ENCODE measurements at places on chromosomes 2 and 18.

DNA sequence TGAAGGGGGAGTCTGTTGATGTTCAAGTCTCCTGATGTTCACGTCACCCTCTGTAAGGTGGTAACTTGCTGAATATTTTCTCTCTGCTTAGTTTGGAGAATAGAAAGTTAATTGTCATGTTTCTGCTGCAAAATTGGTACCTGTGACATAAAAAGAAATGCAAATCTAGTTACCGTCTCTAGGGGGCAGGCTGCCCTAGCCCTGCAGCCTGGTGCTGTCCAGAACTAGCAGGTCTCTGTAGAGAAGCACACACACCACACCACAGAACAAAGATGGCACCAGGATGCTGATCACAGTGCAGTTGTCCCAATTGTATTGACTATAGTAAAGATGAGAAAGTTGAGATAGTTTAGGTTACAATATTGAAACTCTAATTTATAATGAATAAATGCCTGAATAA is 47.0 kb downstream of the SLC9A4 start:
- DNase-seq, result no peak

DNA sequence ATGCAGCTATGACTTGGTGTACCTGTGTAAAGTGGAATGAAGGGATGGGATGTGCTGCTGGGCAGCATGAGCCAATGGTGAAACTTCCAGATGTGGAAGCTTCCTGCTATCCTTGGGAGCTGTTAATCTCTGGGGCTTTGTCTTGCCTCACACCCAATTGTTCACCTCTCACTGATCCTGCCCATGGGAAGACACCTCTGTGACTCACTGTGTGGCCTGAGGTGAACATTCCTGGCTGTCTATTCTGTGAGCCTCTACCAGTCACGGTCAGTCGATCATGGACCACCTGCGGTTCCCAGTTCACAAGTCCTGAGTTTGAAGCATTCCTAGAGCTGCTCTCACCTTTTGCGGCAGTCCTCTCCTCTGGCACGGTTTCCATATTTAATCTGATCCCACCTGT is 12.1 kb downstream of the NEURL3 start:
- no peak for DNase-seq

DNA sequence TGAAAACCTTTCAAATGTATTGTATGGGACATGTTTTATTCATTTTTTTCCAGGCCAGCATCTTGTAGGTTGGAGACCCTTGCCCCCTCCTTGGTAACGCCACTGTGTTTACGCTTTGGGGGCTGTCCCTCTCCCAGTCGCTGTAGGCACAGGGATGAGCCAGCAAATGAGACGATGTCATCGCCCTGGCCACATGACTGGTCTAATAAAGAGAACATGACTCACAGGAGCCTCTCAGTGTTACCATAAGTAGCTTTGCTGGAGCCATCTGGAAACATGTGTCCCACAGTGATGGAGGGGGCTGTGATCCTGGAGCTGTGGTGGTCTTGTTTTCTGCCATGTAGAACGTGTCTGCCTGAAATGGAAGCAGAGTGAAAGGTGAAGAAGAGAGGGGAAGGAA is 78.9 kb downstream of the CD8B2 start:
- DNase-seq, result no peak

DNA sequence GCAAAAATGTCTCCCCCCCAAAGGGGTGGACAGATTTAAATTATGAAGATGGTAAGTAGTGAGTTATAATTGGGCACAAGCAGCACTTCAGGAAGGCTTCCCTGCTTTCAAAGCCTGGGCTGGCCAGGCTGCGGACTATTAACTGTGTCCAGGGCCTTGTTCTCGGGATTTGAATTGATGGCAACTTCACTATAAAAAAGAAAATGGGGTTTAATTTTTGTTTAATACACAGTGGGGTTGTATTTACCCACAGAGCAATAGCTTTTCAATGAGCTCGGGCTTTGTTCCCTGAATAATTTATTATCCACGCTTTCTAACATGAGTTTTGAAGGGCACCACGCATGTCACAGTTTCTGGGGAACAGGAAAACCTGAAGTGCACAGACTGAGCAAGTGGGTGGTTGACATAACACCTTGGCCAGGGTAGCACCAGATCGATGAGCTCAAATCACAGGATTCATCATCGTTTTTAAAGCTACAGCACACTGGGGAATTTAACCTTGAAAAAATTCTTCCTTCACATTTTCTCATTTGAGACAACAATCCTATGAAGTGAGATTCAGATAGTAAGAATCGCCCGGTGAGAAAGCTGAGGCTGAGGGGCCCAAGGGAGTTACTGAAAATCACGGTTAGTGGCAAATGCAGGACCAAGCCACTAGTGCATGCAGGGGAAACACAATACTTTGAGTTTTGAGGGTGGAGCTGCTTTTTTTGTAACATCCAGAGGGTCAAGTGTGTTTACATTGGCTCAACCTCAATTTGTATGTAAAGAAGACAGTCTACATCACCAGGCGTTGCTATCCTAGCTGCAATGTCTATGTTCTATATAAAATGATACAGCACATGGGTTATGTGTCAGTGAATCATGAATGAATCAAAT is 28.9 kb upstream of the LMAN1 start:
- no peak for DNase-seq

DNA sequence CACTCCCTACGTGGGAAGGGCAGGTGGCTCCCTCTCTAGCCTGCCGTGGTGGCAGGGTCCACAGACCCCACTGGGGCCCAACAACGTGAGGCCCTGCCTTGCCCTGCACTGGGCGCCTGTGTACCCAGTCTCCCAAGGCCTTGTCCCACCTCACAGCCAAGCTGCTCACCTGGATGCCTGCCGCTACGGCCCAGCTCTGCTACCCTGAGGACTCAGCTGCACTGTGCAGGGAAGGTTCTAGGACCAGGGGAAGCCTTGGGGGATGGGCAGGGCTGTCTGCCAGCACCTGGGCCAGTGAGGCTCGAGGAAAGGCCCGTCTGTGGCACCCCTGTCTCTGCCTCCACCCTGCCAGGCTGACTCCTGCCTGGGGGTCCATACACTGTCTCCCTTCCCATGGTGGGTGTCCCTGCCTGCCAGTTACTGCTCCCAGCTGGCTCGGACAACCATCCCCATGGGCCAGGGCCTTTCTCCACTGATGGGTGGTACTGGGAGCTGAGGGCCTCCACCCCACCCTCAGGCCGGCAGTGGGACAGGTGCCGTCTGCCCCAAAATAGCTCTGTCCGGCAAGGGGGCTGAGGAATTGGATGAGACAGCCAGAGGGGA is 33.2 kb downstream of the HS6ST1 start:
- DNase-seq, result no peak
